Renal cortex interstitium (tissue), 15 donors: ENCODE measurements at places on chromosomes 13 and 19.

GRCh38 chr19:49863254-49863934 is 4.0 kb downstream of the PNKP start:
- no peak for DNase-seq

DNA sequence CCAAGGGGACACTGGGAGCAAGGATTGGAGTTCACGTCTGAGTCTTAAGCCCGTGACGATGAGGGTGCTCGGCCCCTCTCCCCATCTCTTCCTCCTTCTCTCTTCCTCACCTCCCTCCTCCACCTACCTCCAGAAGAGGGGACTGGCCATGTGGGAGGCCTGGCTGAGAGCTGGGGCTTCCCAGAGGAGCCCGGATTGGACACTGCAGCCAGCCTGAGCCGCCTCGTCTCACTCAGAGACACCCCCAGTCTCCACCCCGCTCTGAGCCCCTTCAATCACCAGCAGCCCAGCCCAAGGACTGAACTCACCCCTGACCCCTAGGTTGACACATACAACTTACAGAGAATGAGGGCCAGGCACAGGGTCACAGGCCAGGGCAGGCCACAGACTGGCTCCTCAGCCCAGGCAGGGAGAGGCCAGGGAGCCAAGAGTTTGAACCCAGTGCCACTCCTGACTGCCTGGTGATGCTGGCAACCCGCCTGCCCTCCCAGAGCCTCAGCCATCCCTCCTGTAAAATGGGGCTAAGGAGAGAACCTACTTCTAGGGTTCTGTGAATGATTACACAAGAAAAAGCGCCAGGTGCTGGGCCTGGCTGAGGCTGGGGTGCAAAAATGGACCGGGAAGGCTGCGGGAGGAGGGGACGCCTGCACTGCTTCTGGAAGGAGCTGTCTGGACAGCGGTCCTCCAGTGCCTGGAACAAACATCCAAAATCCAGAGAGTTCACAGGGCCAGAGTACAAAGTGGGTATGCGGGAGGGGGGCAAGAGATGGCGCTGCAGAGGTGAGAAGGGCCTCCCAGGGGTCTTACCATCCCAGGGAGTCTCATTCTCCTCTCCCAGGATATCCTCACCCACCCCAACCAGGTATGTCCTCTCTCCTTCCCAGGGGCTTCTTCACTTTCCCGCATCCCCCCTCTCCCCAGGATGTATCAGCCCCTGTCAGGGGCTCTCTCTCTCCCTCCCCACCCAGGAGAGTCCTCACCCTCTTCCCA is 1.1 kb downstream of the CD79A start:
- no peak for DNase-seq

DNA sequence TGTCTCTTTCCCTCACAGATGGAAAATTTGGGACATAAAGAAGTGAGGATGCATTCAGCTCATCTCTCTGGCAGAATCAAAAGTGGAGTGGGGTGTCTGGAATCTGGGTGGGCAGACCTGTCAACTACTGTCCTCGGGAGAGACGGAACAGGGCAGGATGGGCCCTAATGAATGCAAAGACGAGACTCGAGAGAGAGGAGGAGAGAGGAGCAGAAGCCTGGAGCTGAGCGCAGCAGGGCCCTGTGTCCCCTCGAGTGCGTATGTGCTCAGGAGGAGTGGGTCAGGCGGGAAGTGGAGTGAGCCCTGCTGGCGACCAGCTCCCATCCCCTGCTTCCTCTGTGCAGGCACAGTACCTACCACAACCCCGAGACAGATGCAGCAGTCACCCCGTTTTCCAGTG is 78.9 kb downstream of the TEX29 start:
- no peak for DNase-seq

DNA sequence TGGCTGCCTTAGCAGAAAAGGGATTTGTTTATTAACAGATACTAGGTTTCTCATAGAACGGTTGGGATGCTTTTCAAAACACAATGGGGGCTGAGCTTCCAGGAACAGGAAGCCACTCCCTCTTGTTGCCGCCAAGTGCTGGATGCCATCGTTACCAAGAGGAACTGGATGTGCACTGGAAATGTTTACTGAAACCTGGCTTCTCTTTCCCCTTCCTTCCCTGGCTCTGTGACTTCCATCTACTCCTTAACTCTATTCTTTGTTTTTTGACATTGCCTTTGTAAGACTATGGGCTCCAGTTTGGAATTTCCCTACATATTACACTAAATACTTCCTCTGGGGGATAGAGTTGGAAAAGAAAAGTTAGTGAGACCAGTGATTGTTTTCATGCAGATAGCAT is 11.7 kb upstream of the KL start:
- DNase-seq, result no peak

DNA sequence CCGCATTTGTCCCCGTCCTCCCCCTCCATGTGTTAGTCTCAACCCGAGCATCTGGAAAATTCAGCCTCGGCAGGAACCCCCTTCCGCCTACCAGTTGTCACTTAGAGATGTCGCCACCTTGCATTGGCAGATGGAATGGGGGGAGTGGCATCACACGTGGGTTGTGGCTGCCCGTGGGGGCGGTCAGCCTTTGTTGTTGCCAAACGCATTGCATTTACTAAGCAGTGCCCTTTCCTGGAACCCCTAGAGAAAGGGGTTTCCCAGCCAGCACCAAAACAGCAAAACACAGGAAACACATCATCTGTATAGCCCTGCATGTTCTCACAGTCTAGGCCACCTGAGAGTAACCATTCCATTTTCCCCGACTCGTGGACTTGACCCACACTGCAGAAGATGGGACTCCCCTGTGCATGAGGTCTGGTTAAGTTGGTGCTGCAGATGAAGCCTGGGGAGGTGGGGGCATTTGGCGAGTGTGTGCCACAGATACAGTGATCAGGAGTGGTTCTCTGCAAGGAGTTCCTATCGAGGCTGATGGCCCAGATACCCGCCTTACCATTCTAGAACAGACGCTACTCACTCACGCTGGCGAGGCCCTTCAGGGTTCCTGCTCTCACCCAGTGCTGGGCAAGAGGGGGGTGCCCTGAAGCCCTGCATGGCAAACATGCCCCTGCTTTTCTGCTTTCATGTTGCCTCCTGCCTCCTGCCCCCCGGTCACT is 38.3 kb downstream of the TMED1 start:
- DNase-seq, result no peak

GRCh38 chr19:51064534-51065220 is at the start of gene KLK13:
TSS of gene KLK13 (minus strand) at chr19:51065092. CDS start at chr19:51065067, 25 bp downstream.
- DNase-seq, result peak; percentile 15

GRCh38 chr19:55697698-55698097 is 22.7 kb downstream of the EPN1 start:
- DNase-seq, result no peak

- DNase-seq, result no peak
These were observed 12.0 kb downstream of the LPAR6 start for GRCh38 chr13:48400850-48401291.

DNA sequence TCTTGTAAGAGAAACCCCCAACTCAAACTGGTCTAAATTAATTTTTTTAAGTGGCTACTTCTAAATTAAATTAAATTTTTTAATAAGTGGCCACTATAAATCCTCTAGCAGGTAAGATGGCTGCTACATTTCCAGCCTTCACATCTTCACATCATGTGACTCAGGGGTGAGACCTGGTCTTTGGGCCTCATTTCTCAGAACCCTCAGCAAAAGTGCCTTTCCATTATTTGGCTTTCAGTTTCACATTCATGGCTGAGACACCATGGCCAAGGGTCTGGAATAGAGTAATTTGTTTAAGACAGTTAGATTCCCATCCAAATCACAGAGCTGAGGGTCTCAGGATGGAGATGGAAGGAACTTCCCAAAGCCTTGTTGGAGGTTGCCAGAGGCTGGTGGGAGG is 47.5 kb downstream of the DCT start:
- no peak for DNase-seq

GRCh38 chr19:40807147-40808020 is 8.4 kb downstream of the EGLN2 start:
- DNase-seq, result no peak

DNA sequence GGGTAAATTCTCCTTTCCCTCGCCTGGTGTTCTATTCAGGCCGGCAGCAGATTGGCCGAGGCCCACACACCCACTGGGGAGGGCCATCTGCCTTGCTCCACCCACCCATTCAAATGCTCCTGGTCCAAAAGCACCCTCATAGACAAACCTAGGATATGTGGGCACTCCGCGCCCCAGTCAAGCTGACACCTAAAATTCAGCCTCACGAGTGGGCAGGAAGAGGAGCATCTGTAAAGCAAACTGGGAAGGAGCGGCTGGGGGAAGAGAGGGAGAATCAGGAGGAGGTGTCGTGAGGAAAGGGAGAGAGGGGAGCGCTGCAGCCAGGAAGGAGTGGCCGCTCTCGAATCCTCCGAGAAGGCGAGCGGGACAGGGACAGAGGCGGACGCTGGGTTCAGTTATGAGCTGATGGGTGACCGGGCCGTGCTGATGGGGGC is 136.9 kb downstream of the USP12 start:
- DNase-seq, result no peak

- no peak for DNase-seq
These were observed 2.7 kb upstream of the RPS16 start for GRCh38 chr19:39438270-39438934.

- no peak for DNase-seq
These were observed 624.8 kb downstream of the DACH1 start for GRCh38 chr13:71242201-71242600.

- no peak for DNase-seq
These were observed 47.6 kb upstream of the SPRY2 start for GRCh38 chr13:80388506-80388905.

DNA sequence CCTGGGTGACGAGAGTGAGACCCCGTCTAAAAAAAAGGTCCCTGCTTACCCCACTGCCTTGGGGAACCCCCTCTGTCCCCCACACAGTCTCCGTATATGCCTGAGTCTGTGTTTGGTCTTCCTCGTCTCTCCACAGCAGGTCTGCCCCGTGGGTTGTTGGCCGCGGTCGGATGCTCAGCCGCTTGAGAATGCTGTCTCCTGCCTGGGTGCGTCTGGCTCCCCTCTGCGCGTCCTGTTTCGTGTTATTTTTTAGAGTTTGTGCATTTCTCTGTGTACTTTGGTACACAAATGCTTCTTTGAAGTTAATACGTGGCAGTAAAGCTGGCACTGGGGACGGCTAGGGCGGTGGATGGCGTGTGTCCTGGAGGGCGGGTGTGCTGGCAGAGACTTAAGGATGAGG is 34.9 kb downstream of the KDM4B start:
- DNase-seq, result no peak

DNA sequence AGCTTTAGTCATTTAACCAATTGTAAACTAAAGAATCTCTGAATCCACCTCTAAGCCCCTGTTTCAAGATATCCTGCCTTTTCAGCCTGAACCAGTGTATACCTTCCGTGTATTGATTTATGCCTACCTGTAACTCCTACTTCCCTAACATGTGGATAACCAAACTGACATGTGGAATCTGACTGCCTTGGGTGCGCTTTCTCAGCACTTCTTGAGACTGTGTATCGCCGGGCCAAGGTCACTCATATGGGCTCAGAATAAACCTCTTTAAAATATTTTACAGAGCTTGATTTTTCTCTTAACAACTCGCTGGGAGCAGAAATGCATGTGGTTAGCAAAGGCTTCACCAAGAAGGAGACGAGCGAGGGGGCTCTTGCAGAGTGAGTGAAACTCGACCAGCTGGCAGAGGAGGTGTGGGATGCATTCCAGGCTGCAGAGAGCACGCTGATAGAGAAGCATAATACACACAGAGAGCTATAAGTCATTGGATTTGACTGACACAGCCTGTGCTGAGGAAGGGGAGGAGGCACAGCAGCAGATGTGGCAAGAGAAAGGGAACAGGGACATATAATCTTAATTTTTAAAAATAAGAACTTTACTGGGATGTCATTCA is 268.2 kb upstream of the MAB21L1 start:
- DNase-seq, result no peak

DNA sequence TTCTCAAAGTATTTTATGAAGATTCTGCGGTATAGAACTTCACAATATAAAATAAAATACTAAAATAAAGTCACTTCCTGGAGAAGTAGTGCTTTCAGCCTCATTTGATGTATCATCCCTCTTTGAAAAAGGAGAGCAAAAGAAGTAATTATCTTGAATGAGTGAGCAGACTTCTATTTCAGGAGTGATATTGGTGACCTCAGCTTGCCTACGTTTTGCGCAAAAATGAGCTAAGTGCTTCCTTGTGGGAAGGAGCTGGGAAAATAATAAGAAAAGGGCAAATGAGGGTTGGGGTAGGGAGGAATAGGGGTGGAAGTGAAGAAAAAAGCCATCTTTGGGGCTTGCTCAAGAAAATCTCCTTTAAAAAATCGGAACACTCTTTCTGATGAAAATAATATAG is 1773.6 kb downstream of the OLFM4 start:
- DNase-seq, result no peak

GRCh38 chr13:105545811-105546210 is 989.7 kb downstream of the EFNB2 start:
- DNase-seq, result no peak

DNA sequence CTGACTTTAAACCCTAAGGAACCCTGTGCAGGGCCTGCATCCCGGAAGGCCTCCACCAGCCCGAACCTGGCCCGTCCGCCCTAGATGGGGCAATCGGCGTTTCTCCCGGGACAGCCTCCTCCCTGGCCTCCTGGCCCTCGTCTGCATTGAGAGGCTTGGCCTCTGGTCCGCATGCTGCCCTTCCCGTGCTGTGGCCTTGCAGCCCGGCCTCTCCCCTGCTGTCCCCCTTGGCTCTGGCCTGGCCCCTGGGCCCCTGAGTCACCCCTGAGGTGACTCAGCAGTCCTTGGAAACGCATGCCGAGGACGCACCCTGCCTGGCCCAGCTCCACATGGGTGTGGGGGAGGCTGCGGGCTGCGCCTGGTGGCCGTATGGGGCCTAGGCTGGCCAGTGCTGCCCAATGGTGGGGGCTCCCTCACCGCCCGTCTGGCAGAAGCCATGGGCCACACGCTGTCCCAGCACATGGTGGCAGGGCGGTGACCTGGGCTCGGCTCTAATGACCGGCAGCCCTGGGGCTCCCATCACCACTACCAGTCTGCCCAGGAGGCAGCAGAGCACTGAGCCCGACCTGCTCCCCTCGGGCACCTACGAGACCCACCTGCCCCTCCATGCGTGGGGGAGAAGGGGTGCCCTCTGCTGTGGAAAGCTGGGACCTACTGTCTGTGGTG is 25.7 kb downstream of the SH3GL1 start:
- no peak for DNase-seq

- no peak for DNase-seq
These were observed 11.5 kb downstream of the CCDC124 start for GRCh38 chr19:17944301-17944700.

GRCh38 chr13:75294110-75294509 is 187.9 kb downstream of the TBC1D4 start:
- no peak for DNase-seq
